Suprapubic skin (tissue), 4 donors: ENCODE measurements at places on chromosomes 11 and 22. TPM values are rescaled to one million over a fixed set of nuclear protein-coding genes. Genes with fewer than 3 reads are reported as not detected.

GRCh38 chr11:2158966-2159365, 2.0 kb downstream of the INS start:
- no peak for DNase-seq

DNA sequence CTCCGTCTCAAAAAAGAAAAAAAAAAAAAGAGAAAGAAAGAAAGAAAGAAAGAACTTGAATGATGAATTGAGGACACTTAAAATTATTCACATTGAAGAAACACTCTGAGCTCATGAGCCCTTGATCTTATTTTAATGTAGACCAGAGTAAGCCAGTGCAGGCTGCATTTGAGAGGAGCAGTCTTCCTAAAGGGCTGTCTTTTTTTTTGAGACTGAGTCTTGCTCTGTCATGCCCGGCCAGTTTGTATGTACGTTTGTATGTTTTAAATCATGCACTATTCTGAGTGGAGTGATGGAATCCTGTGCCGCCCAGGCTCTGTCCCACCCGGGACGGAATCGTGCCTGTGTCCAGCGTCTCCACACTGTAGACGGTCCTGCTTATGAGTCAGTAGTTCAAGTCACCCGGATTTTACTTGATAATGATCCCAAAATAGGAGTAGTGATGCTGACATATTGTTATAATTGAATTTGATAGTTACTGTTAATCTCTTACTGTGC, 9.6 kb downstream of the FGF4 start:
- no peak for DNase-seq

- DNase-seq, result peak; percentile 31
Observed at GRCh38 chr22:37206118-37206840, 6.0 kb downstream of the SSTR3 start.

GRCh38 chr22:49958931-49959781, 1.4 kb upstream of the PIM3 start:
- no peak for DNase-seq

DNA sequence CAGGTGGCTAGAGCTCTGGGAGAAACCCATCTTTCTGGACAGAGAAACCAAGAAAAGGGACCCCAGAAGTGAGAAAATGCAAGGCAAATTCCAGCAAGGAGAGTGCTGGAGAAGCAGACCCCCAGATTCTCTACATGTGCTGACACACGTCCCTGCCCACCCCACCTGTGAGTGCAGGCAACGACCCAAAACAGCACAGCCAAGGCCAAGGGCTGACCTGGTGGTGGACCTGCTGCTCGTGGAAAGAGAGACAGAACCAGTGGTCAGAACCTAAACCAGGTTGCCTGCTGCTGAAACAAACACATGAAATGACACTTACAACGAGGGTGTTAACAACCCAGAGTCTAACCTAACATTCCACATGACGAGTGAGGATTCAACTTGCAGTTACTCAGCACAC, 24.6 kb downstream of the TRMU start:
- no peak for DNase-seq

GRCh38 chr11:64499261-64500004, 91.6 kb upstream of the SLC22A12 start:
- peak; percentile 17 for DNase-seq

- no peak for DNase-seq
Observed at GRCh38 chr11:112835591-112836255, 125.5 kb upstream of the NCAM1 start.

- no peak for DNase-seq
Observed at GRCh38 chr11:102318469-102318868, 1.2 kb downstream of the BIRC3 start.

DNA sequence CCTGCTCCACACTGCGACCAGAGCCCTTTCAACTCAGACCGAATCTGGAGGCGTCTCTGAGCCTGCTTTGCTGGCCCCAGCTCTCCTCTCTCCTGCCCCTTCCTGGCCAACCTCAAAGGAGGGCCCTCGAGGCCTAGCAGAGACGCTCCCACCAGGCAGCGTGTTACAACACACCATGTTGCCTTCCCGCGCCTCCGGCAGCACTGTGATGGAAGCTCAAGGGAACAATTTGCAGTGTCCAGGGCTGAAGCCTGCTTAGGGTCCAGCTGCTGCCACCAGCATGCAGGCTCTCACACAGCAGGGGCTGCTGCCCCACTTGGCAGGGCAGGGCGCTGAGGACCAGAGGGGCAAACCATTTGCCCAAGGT, 18.4 kb downstream of the LINC01488 start:
- DNase-seq, result no peak

- no peak for DNase-seq
Observed at GRCh38 chr11:119120639-119121007, 757 bp upstream of the HINFP start.

GRCh38 chr11:47408598-47409439, 429 bp downstream of the SLC39A13 start:
- peak; percentile 83 for DNase-seq

The OR51E2 gene
- not detected for total RNA-seq

The OR51E1 gene
- total RNA-seq, result not detected

The IFITM1 gene
- 128 TPM for total RNA-seq

The LAYN gene
- 4.7 TPM for total RNA-seq

The RRP8 gene
- 33.6 TPM for total RNA-seq

The AQP11 gene
- total RNA-seq, result 0.76 TPM
